ENCODE measurements at places on chromosomes 4 and X.

DNA sequence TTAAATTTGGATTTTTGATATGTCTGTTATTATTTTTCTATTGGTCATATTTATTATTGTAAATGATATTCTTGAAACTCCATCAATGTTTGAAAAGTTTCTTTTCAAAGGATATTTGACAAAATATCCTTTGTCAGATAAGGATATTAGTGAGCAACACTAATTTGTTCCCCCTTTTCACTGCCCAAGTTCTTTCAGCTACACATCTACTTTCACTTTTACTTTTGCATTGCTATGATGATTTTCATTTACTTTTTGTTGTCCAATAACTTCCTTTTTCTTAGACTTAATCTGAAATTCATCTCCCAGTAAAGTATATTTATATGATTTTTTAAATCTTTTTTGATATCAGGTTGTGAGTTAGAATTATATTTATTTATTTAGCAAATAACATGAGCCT is 542.3 kb upstream of the ADGRL3 start:
- no peak for DNase-seq

DNA sequence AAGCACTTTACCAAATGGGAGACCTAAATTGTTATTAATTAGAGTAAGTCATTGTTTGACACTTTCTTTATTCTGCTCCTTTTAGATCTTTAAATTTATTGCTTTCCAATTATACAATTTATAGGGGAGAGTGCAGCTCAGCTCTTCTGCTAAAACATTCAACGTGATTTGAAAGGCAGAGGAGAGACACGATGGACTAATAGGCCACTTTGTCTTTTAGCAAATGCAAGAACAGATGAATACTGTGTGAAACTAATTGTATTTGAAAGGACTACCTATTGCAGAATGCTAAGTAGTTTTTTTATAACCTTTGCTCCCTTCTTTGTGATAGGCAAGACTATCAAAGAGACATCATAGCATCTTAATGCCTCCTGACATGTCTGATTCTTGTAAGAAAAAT is 320.4 kb upstream of the KLF3 start:
- no peak for DNase-seq

DNA sequence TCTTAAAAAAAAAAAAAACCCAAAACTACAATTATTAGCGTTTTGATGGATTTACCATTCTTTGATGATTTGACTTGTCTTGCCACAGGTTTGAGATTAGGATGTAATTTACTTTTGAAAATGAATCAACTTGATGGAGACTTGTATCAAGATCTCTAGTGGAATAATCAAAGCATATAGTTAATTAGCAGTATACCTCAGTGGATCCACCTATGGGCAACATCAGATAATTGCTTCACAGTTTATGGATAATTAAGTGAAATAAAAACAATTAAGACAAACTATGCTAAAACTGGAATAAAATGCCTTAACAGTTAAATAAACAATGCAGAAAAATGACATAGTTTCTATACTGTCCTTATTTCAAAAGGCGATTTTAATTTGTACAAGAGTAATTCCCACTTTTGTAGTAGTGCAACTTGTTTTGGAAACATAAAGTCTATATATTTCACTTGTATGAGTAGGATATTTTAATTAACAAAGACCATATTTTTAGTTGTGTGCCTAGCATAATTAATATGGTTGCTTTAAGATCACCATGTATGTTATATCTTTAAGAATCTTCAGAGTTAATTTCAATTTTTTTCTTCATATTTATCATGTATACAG is 4.2 kb downstream of the CPEB2 start:
- DNase-seq: no peak

GRCh38 chrX:129769467-129770154 is 10.1 kb upstream of the SASH3 start:
- DNase-seq: no peak

GRCh38 chr4:167185465-167185864 is 48.8 kb downstream of the SPOCK3 start:
- DNase-seq: no peak

- DNase-seq: no peak
Measured at GRCh38 chr4:97978791-97979488, 164.3 kb downstream of the STPG2 start.

GRCh38 chr4:3021627-3022026 is 52.7 kb downstream of the HTT-AS start:
- no peak for DNase-seq
